ENCODE measurements at places on chromosomes 6 and 20.

DNA sequence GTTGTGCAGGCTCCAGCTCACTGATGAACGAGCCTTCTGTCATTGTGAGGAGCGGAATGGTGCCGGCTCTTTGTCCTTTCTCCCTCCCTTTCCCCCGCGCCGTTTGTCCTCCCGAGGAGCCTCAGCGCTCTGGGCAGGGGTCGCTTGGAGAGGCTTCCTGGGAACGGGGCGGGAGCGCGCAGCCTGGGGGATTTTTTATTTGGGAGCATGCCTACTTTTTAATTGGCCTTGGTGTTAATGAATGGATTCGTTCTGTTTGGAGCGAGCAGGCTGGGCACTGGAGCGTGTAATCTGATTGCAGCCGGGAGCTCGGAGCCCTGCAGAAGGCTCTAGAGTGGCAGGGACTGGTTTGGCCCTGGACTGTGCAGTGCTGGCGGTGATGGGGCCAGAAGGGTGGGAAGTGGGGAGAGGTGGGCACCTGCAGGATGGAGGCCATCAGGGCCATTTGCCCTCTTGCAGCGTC, 118.8 kb downstream of the CDH4 start:
- DNase-seq, result no peak

GRCh38 chr20:17394411-17394810, 136.8 kb downstream of the BFSP1 start:
- DNase-seq, result no peak

GRCh38 chr6:128606611-128607010, 86.2 kb upstream of the PTPRK start:
- no peak for DNase-seq

DNA sequence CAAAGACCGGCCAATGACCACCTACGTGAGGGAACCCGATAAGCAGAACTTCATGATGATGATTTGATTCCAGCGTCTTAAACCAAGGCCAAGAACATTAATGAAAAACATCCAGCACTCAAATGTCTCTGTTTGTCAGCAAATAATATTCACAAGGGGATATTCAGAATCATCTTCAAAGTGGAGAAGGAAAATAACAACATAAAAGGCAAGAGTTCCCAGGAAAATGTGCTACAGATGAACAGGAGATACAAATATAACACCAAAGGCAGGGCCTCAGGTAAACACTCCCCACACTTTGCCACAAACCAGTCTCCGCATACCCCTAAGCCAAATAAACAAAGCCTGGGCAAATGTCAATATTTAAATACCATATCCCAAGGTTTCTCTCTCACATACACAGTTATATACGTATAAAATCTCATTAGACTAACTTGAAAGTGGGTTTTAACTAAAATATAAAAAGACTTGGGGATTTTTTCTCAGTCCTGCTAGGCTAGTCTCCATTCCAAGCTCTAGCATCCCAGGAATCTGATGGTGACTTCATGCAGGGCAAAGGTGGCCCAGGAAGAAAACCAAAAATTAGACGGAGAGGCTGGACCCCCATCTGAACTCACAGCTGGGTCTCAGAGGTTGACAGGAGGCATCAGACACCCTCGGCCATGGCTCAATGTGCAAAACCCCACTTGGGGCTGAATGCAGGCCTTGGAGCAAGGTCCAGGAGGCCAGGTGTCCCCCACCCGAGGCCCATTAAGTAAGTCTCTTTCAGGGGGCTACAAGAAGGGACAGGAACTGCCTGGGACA, 32.1 kb downstream of the TRAM2 start:
- DNase-seq, result no peak

- no peak for DNase-seq
These were observed 39.6 kb downstream of the DUSP22 start for GRCh38 chr6:331622-332521.

DNA sequence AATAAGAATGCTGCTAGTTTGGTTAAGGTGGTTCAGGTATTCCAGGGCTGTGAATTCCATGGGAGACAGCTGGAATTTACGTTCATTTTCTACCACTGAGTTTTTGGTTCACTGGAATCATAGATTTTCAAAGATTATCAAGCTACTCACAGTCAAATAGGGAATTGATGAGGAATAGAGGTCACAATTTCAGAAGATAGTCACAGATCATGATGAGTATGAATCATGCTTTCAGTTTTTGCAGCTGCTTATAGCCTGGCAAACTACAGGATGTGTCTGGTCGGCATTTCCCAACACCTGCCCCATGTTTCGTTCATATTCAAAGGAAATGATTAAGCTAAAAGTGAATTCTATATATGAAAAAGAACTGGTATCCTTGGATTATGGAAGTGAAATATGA, 58.7 kb downstream of the BCKDHB start:
- no peak for DNase-seq

GRCh38 chr20:20369250-20370093, 1.6 kb downstream of the INSM1 start:
- DNase-seq, result no peak

- DNase-seq, result no peak
These were observed 29.8 kb upstream of the MOCS1 start for GRCh38 chr6:39964094-39964493.

DNA sequence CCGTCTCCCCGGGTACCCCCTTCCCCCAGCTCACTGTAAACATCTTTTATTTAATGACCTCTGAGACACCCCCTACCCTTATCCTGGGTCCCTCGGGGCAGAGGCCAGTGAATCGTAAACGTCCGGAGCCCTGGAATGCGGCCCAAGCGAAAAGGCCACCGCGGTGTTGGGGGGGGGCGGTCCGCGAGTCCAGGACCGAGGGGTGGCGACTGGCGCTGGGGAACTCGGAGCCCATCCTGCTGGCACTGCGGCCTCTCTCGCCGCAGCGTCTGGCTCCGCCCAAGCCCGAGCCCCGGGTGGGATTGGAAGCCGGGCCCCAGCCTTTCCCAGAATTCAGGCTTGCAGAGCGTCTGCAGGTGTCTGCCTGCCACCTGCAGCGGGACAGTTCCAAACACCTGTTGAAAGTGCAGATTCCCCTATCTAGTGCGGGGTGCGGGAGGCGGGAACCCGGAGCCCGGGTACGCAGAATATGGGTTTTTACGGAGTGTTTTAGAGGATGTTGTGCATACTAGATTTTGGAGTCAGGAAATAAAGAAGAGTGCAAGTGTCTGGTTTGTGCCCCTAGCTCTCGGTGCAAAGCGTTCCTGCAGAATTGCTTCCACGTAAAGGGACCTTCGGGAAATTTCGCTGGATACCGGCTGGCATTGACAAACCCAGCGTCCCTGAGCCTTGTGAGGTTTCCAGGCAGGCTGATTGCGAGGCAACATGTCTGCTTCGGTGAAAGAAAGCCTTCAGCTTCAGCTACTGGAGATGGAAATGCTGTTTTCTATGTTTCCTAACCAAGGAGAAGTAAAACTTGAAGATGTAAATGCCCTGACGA, 800 bp downstream of the RWDD2A start:
- DNase-seq, result no peak

GRCh38 chr20:6665621-6666355, 101.7 kb upstream of the BMP2 start:
- no peak for DNase-seq

DNA sequence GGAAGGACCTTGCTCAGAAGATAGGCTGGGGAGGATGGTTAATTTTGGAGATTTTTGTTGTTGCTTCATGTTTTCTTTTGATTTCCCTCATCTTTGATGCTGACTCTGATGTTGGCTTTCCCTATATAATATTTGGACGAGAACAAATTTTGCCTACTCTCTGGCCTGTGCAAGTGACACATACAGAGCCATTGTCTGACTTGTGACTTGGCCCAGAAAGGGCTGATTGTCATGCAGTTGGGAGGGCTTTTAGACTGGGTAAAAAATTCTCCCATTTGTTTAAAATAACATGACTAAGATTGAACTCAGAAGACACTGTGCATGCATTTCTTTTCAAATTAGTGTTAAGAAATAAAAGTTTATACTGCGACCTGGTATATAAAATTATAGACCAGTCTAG, 98.6 kb upstream of the SUPT3H start:
- DNase-seq, result no peak

DNA sequence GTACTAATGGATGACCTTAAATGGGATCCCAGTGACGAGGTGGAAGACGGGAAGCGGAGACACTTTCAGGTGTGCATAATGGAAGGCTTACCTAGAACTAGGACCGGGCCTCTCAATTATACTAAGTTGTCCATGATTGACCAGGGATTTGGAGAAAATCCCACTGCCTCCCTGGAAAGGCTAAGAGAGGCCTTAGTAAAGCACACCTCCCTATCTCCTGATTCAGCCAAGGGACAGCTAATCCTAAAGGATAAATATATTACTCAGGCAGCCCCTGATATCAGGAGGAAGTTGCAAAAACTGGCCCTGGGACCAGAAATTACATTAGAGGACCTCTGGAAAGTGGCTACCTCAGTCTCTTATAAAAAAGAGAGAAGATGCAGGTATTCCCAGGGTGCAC, 93.2 kb downstream of the JARID2 start:
- no peak for DNase-seq

DNA sequence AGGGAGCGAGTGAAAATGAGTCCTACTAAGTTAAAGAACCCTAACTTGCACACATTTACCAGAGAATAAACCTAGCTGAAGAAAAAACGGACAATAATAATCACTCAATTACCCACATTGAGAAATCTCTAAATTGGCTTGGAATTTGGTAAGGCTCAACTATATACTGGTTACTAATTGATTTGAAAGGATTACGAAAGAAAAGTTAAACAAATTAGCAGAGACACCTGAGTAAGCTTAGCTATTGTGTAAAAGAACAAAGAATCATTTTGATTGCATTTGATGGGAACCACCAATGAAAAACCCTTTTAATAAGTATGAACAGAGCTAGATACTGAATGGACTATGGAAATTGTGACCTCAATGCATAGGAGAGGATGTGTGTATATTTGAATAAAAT, 118.6 kb upstream of the ADGRF1 start:
- no peak for DNase-seq

GRCh38 chr6:167233490-167233889, 57.6 kb upstream of the UNC93A start:
- DNase-seq, result peak; percentile 64

GRCh38 chr6:144856622-144857021, 571.5 kb downstream of the UTRN start:
- DNase-seq, result no peak

GRCh38 chr6:52927451-52927850, 18.0 kb upstream of the GSTA3 start:
- DNase-seq, result no peak

All from NCI-H524 treated with DMSO at 0.1 percent for 48 hours (cell line).